ENCODE measurements at places on chromosomes 1 and 21. TPM values are rescaled to one million over a fixed set of nuclear protein-coding genes. Genes with fewer than 3 reads are reported as not detected.

Gene YBEY
- total RNA-seq, result 13.2 TPM

Gene SPRR3
- total RNA-seq, result not detected

Gene PTGER3
- total RNA-seq, result 0.14 TPM

Gene S100PBP
- total RNA-seq, result 83.4 TPM

Gene RNU1-1
- total RNA-seq, result 1,658 TPM

Gene PPIAL4G
- 0.83 TPM for total RNA-seq

Gene IRF6
- 0.53 TPM for total RNA-seq

Gene ATP1A4
- not detected for total RNA-seq

Gene ACTN2
- total RNA-seq, result not detected

Gene ANKRD45
- total RNA-seq, result not detected

Gene FCER1G
- total RNA-seq, result 2.7 TPM

Gene AIRE
- total RNA-seq, result not detected

Gene OR2M3
- total RNA-seq, result not detected

Gene PHACTR4
- total RNA-seq, result 24.5 TPM

Gene PROX1
- not detected for total RNA-seq

Gene UBASH3A
- total RNA-seq, result 71.5 TPM

Gene STXBP3
- 49.0 TPM for total RNA-seq

Gene MAP3K21
- 2.0 TPM for total RNA-seq

Gene KCNT2
- not detected for total RNA-seq

Gene RIPPLY3
- not detected for total RNA-seq

Gene TAL1
- not detected for total RNA-seq

Gene EPHA8
- total RNA-seq, result not detected

Gene PDC
- not detected for total RNA-seq

Gene PTCH2
- total RNA-seq, result 0.86 TPM

Gene FOXD2
- total RNA-seq, result 0.20 TPM

Gene RGS8
- total RNA-seq, result not detected

Gene WNT9A
- 0.33 TPM for total RNA-seq

Gene CELSR2
- 5.7 TPM for total RNA-seq

Gene COQ8A
- 28.2 TPM for total RNA-seq

Gene LCE2C
- total RNA-seq, result not detected

Gene C1orf210
- not detected for total RNA-seq

Gene GNG4
- total RNA-seq, result 0.63 TPM

Gene CD55
- total RNA-seq, result 132 TPM

Measured in activated naive CD4-positive, alpha-beta T cell treated with anti-CD3 and anti-CD28 coated beads, Interleukin-2, amount 10 ng/mL, durations not matched to agents 5 hours and 36 hours (primary cell).